ENCODE measurements at places on chromosomes 2 and 18.
A peak's percentile ranks its signal among the peaks of the same experiment; 100 is the strongest.

- no peak for DNase-seq
Observed at GRCh38 chr2:117170897-117171296, 643.6 kb upstream of the DDX18 start.

DNA sequence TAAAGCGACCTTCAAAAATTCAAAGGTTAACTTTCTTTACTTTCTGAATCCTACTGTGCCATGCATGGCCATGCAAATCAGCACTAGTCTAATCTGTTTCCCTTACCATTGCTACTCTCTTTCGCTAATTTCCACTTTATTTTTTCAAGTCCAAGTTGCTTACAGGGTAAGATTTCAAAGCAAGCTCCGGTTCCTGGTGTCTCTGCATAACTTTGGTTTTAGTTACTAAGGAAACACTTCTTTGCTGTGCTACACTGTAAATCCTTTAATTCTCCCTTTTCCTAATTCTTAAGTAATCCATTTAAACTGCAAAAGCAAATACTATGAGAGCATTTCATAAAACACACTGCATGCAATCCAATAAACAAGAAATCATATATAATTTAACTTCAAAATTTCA is 383.5 kb upstream of the LYPD1 start:
- no peak for DNase-seq

GRCh38 chr2:85772019-85772745 is 18.4 kb downstream of the ATOH8 start:
- DNase-seq = peak; percentile 98

- DNase-seq = no peak
Observed at GRCh38 chr18:58687871-58688308, 16.6 kb downstream of the MALT1 start.
